Activated CD8-positive, alpha-beta memory T cell treated with anti-CD3 and anti-CD28 coated beads for 1 hour (primary cell): ENCODE measurements at places on chromosomes 12 and 14.

- no peak for DNase-seq
Measured at GRCh38 chr14:92581966-92582566, 68.5 kb downstream of the RIN3 start.

DNA sequence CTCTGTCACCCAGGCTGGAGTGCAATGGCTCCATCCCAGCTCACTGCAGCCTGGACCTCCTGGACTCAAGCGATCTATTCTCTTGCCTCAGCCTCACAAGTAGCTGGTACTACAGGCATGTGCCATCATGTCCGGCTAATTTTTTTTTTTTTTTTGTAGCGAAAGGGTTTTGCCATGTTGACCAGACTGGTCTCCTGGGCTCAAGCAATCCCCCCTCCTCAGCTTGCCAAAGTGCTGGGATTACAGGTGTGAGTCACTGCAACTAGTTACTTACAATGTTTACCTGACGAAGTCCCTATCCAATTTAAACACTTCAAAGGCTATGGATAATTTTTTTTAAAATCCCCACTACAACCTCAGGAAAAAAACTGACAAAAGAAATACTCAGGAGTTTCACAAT lies 1.8 kb downstream of the KRR1 start:
- no peak for DNase-seq

DNA sequence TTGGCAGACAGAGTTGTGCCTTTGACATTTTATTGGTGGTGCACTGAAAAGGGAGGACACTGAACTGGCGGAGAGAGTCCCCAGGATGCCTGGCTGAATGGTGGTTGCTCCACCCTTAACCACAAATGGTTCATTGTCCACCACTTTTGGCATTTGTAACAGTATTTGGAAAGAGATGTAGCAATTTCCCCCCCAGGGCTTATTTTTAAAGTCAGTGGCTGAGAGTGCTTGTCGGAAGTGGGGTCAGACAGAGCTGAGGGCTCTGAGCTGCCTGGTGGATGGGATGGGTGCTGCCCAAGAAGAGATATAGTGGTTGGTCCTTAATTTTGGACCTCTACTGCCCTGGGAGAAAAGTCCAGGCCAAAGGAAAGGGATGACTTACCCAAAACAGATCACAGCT lies 31.5 kb upstream of the FGF6 start:
- no peak for DNase-seq

DNA sequence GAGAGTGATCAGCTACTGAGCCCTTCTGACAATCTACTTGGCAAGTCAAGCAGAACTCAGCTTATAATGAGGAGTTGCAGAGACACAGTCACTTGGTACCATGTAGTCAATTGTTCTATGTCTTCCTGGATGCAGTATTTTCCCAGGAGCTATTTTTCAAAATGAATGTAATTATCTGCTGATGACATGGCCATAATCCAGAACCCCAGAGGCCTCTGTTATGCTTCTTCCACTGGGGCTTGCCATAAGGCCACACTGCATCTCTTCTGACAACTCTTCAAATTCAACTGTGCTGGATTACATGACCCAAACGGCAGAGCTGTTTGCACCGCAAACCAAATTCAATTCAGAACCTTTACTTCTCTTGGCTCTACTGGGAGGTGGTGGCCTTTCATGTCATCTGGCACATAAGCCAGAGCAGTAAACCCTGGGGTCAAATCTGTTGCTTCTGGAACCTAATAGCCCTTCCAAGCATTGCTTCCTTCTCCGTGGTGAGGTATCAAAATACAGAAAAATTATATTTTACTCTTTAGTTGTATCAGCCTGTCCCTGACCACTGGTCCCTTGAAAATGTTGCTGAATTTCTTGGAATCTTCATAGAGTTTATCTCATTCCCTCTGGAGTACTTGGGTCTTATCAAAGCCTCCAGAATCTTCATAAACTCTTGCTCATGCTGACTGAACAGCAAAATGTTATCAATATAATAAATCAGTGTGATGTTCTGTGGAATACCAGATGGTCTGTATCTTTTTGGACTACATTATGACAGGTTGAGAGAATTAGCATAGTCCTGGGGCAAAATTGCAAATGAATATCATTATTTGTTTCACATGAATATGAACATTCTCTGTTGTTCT lies 79.4 kb upstream of the DCN start:
- DNase-seq = no peak

- no peak for DNase-seq
Measured at GRCh38 chr12:107415071-107415470, 270.5 kb upstream of the PWP1 start.

DNA sequence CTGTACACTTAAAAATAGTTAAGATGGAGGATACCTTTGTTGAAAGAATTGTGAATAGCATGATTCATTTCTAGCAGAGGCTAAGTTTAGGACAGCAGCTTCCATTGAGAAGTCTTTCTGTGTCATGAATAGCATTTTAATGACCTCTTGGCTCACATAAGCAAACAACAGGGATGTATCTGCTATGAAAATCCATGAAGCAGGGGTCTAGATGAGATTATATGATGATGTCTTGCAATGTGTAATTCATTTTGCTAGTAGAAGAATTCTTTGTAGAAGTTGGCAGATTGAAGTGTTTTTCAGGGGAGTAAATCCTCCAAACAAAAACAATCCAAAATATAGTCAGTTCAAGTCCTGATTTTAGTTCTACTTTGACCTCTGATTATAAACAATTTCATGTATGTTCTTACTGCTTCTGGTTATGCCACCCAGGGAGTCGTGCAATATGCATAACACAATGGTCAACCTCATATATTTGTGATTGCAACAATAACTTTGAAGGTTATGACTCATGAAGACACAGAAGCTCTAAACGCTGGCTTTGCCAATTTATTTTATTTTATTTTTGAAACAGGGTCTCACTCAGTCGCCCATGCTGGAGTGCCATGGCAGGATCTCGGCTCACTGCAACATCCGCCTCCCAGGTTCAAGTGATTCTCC lies 6.9 kb upstream of the RD3L start:
- DNase-seq = no peak

GRCh38 chr14:75667099-75667765 lies 6.2 kb downstream of the TTLL5 start:
- no peak for DNase-seq

GRCh38 chr12:106644335-106645073 lies 61.7 kb downstream of the RFX4 start:
- no peak for DNase-seq

GRCh38 chr12:67451206-67451605 lies 182.0 kb downstream of the CAND1 start:
- DNase-seq = no peak

DNA sequence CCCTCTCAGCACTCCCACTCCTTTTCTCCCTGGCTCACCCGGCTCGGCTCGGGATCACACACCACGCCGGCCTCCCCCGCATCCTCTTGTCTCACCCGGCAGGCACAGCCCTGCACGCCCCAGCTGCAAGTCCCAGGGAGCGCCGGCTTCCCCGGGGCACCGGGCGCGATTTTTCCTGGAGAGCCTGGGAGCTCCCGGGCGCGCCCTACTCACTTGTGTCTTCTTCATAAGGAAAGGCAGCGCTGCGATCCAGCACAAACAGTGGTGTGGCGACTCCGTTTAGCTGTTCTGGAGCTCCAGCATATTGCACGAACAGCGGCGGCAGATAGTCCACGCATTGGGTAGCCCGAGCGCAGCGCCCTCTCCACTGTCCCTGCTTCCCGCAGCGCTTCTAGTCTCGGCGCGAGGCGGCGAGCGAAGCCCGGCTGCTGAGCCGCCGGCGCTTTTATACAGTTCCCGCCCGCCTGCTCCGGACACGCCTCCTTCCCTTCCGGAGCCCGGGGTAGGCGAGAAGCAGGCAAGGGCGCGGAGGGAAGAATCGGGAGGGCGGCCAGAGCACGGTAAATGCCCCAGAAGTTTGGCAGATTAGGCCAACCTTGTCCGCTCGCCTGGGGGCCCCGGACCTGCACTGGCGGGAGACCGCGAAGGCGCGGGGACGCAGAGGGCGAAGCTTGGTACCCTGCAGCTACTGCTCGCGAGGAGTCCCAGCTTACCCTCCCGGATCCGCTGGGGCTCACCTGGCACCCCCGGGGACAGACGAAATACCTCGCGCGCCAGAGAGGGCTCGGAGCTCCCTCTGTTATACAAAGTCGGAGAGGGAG lies at the start of gene KITLG:
Gene KITLG, minus strand, starts transcription at position 421 of the 821 bp plus-strand sequence. Its CDS starts 193 bp downstream, at position 228.
- DNase-seq = no peak

DNA sequence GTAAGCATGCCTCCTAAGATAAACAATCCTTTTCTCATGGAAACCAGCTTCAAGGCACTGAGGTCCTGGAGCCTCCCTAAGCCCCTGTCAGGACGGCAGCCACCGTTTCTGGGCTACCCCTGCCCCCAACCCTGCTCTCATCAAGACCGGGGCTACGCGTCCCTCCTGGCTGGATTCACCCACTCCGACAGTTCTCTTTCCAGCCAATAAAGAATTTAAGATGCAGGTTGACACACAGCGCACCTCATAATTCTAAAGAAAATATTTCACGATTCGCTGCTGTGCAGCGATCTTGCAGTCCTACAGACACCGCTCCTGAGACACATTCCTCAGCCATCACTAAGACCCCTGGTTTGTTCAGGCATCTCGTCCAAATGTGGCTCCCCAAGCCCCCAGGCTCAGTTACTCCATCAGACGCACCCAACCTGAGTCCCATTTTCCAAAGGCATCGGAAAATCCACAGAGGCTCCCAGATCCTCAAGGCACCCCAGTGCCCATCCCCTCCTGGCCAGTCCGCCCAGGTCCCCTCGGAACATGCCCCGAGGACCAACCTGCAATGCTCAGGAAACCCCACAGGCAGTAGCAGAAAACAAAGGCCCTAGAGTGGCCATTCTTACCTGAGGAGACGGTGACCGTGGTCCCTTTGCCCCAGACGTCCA lies 336.3 kb downstream of the TMEM121 start:
- DNase-seq = no peak

- DNase-seq = no peak
Measured at GRCh38 chr12:108253540-108253939, 85.6 kb downstream of the CMKLR1 start.

- DNase-seq = no peak
Measured at GRCh38 chr12:24505366-24506015, 443.4 kb downstream of the BCAT1 start.

- DNase-seq = no peak
Measured at GRCh38 chr12:52259657-52260243, 14.7 kb upstream of the KRT86 start.

DNA sequence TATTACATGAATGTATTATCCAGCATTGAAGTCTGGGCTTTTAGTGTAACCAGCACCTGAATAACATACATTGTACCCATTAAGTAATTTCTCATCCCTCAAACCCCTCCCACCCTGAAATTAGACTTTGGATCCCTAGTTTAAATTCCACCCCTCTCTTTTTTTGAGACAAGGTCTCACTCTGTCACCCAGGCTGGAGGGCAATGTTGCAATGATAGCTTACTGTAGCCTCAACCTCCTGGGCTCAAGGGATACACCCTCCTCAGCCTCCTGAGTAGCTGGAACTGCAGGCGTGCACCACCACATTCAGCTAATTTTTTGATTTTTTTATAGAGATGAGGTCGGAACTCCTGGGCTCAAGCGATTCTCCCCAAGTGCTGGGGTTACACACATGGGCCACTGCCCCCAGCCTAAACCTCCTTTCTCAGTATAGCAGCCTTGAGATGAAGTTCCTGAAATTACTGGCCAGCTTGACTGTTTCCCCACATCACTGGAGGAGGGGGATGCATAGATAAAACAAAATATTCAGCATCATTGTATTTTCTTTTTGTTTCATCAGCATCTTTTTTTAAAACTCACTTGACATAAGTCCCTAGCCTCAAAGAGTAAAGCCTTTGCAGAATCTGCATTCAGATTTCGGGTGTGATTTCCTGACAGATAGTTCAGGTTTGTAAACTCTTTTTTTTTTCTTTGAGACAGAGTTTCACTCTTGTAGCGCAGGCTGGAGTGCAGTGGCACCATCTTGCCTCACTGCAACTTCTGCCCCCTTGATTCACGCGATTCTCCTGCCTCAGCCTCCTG lies 7.0 kb downstream of the PTPN11 start:
- no peak for DNase-seq

DNA sequence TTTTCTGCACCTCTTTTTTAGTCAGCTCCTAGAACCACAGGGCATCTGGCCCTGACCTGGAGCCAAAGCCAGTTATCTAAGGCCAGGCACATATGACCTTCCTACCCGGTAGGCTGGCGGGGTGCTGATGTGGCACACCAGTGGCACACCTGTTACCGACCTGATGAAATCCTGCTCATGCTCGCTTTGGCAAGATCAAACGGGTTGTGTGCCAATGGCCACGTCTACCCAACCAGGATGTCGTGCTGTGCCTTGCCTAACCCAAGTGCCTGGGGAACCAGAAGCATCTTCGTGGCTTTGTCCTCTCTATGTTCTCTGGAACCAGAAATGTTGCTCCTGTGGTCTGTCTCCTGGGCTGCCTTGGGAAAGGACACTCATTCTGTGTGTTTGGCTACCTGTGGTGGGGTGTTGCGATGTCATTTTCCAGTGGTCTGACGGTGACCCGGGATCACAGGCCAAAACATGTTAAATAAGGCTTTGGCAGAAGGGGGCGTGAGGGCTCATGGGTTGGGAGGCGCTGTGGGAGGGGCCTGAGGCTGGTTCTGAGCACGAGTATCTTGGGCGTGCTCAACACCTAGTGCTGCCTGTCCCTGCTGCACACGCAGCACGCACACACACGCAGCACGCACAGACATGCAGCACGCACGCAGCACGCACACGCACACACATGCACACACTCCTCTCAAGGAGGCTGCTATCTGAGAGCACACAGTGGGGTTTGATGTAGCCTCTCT lies 27.9 kb downstream of the CCNK start:
- DNase-seq = no peak

- no peak for DNase-seq
Measured at GRCh38 chr14:55136885-55137786, 8.1 kb downstream of the LGALS3 start.

- no peak for DNase-seq
Measured at GRCh38 chr12:13377698-13378097, 181.2 kb downstream of the EMP1 start.

GRCh38 chr14:74941676-74942097 lies 13.7 kb downstream of the PGF start:
- peak; percentile 18 for DNase-seq

GRCh38 chr14:80202888-80203562 lies 8.3 kb downstream of the DIO2 start:
- DNase-seq = no peak

GRCh38 chr12:52156757-52157565 lies 34.9 kb downstream of the KRT80 start:
- peak; percentile 20 for DNase-seq
